ENCODE measurements at places on chromosomes 13 and 19.

DNA sequence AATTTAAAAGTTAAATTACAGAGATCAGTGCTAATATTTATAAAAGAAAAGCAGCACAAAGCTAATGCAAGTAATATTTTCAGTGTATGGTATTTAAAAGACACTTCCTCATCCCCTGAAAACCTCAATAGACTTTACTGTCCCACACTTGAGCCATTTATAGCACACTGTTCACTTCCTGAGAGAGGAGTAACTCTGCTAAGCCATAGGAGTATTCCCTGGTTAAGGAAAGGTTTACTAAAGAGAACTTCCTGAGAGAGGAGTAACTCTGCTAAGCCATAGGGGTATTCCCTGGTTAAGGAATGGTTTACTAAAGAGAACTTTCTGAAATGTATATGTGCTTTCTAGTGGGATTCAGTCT lies 159.4 kb downstream of the NHLRC3 start:
- no peaks in the 10 kb centered on the region for H3K4me1 ChIP-seq
- no peak overlapping the region for H3K27ac ChIP-seq
- no peaks in the 10 kb centered on the region for H3K27me3 ChIP-seq
- no peak overlapping the region for H3K4me3 ChIP-seq
- DNase-seq, result no peak
- H3K36me3 ChIP-seq, result no peaks in the 10 kb centered on the region

- H3K4me1 ChIP-seq, result no peaks in the 10 kb centered on the region
- H3K36me3 ChIP-seq, result no peaks in the 10 kb centered on the region
- no peak for DNase-seq
- no peaks in the 10 kb centered on the region for H3K27me3 ChIP-seq
Measured at GRCh38 chr13:32910530-32910929, 105.7 kb upstream of the KL start.

- H3K27ac ChIP-seq, result no peak overlapping the region
- no peak for DNase-seq
- no peaks in the 10 kb centered on the region for H3K36me3 ChIP-seq
- peaks cover 8% of the 10 kb centered on the region for H3K27me3 ChIP-seq
Measured at GRCh38 chr13:25181597-25181996, 9.5 kb upstream of the AMER2 start.

- H3K27me3 ChIP-seq, result no peaks in the 10 kb centered on the region
- H3K27ac ChIP-seq, result no peak overlapping the region
- DNase-seq, result no peak
- H3K36me3 ChIP-seq, result peaks cover 26% of the 10 kb centered on the region
Measured at GRCh38 chr19:40335855-40336600, 12.2 kb downstream of the C19orf47 start.

DNA sequence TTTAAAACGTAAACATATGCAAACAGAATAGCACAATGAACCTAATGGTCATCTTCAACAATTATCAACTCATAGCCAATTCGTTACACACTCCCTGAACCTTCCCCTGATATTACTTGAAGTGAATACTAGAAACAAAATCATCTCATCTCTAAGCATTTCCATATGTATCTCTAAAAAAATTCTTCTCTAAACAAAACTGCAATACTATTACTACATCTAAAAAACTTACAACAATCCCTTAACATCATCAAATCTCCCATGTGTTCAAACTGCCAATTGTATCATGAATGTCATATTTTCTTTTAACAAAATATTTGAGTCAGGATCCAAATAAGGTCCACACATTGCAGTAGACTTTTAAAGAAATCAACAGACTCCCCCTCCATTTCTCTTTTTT lies 61.4 kb downstream of the FRY start:
- no peak for DNase-seq
- no peaks in the 10 kb centered on the region for H3K4me1 ChIP-seq
- no peaks in the 10 kb centered on the region for H3K36me3 ChIP-seq

DNA sequence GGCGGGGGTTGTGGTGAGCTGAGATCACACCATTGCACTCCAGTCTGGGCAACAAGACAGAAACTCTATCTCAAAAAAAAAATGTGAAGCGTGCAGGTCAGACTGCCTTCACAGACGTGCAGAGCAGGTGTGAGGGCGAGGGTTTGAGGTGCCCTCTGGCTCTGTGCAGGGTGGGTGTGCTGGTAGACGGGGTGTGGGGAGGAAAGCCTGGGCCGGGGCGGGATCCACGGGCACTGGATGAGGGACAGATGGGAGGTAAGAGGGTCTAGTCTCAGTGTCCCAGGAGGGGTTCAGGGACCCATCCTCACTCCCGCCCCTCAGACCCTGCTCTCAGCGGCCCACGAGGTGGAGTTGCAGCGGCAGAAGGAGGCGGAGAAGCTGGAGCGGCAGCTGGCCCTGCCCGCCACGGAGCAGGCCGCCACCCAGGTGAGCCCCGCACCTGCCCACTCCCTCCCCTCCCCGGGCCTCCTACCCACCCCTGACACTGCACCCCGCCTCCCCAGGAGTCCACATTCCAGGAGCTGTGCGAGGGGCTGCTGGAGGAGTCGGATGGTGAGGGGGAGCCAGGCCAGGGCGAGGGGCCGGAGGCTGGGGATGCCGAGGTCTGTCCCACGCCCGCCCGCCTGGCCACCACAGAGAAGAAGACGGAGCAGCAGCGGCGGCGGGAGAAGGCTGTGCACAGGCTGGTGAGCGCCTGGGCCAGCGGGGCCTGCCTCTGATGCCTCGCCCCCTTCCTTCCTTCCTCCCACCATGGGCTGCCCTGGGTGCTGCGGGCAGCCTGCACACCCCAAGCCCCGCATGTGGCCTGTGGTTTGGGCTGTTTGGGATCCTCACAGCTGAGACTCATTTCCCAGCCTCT lies 9.1 kb downstream of the NOP53 start:
- H3K27ac ChIP-seq, result no peak overlapping the region
- peaks cover 90% of the 10 kb centered on the region for H3K36me3 ChIP-seq
- no peaks in the 10 kb centered on the region for H3K4me1 ChIP-seq
- no peaks in the 10 kb centered on the region for H3K27me3 ChIP-seq
- no peak overlapping the region for H3K4me3 ChIP-seq

DNA sequence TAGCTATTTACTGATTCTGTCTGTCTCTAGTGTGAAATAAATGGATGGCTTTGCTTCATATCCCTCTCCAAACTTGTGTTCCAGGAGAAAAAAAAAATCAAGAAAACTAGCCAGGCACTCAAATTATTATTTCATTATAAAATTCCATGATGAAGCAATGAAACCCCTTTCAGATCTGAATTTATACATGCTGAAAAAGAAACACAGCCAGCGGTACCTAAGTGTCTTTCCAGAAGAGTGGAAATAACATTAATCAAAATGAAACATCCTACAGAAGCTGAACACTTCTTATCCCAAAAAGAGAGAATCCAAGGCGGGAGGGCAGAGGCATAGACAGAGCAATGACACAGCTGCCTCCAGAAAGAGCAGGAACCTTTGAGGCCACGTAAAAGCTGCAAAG lies 15.9 kb downstream of the ENOX1 start:
- no peak overlapping the region for H3K27ac ChIP-seq
- H3K4me1 ChIP-seq, result no peaks in the 10 kb centered on the region
- H3K4me3 ChIP-seq, result no peak overlapping the region
- no peaks in the 10 kb centered on the region for H3K27me3 ChIP-seq
- H3K36me3 ChIP-seq, result no peaks in the 10 kb centered on the region

DNA sequence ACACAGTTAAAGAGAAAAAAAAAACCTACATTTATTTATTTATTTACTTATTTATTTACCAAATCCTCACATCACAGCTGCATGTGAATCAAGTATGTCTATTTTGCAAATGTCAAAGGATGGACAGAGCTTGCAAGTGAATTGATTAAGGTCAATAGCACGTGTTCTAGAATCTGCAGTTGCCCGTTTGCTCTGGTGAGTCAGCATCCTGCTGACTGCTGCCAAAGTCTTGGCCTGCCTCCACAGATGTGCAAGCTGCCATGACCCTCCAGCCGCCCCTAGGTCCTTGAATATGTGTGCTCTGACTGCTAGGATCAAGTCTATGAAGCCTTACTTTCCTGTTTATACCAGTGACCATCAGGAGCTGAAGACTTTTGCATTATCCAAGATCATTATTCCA lies 320.6 kb downstream of the GPC5 start:
- H3K27ac ChIP-seq, result no peak overlapping the region
- H3K4me3 ChIP-seq, result no peak overlapping the region
- DNase-seq, result no peak
- H3K36me3 ChIP-seq, result no peaks in the 10 kb centered on the region
- no peaks in the 10 kb centered on the region for H3K27me3 ChIP-seq

GRCh38 chr19:1917146-1917545 lies 11.9 kb downstream of the ADAT3 start:
- no peaks in the 10 kb centered on the region for H3K4me1 ChIP-seq
- H3K27me3 ChIP-seq, result no peaks in the 10 kb centered on the region
- DNase-seq, result no peak
- H3K4me3 ChIP-seq, result no peak overlapping the region

GRCh38 chr19:45275370-45275971 lies 24.4 kb downstream of the MARK4 start:
- H3K27me3 ChIP-seq, result no peaks in the 10 kb centered on the region
- peaks cover 11% of the 10 kb centered on the region for H3K36me3 ChIP-seq
- no peak overlapping the region for H3K4me3 ChIP-seq

DNA sequence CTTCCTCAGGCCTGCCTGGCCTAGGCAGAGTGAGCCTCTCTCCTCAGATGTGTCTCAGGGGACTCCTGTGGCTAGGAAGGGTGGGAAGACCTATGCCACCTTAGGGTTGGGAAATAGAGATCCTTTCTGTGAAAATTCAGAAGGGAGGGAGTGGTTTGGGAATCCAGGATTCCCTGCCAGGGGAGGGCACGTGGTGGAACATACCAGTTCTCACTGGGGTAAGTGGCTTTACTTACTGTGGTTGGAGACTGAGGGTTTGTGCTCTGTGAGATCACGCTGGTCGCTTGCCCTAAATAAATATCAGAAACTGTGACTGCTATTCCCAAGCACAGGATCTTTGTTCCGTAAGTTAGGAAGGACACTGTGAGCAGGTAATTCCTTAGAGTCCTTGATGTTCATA lies 16.9 kb downstream of the CEACAM1 start:
- H3K36me3 ChIP-seq, result no peaks in the 10 kb centered on the region

GRCh38 chr19:35739275-35740107 lies 2.8 kb downstream of the IGFLR1 start:
- no peaks in the 10 kb centered on the region for H3K27me3 ChIP-seq
- H3K27ac ChIP-seq, result no peak overlapping the region
- peaks cover 33% of the 10 kb centered on the region for H3K4me1 ChIP-seq
- peaks cover 29% of the 10 kb centered on the region for H3K36me3 ChIP-seq
- H3K4me3 ChIP-seq, result peak overlapping the region; percentile 81

- peaks cover 8% of the 10 kb centered on the region for H3K36me3 ChIP-seq
- H3K27me3 ChIP-seq, result no peaks in the 10 kb centered on the region
- peak overlapping the region; percentile 63 for H3K27ac ChIP-seq
Measured at GRCh38 chr19:38869836-38870607, 8.1 kb downstream of the RINL start.

DNA sequence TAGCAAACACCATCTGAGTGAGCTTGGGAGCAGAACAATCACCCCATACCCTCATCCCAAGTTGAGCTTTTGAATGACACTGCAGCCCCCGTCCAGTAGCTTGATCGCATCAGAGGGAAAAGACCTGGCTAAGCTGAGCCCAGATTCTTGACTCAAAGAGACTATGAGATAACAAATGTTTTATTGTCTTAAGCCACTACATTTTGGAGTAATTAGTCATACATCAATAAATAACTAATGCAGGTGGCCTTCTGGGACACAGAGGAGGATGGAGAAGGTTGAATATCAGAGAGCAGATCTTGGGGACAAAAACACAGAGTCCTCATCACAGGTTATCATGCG lies 24.6 kb upstream of the IGSF23 start:
- no peak overlapping the region for H3K27ac ChIP-seq
- H3K4me3 ChIP-seq, result no peak overlapping the region
- H3K4me1 ChIP-seq, result no peaks in the 10 kb centered on the region
- H3K36me3 ChIP-seq, result no peaks in the 10 kb centered on the region

GRCh38 chr19:23436944-23437343 lies 41.7 kb upstream of the ZNF91 start:
- H3K4me3 ChIP-seq, result no peak overlapping the region
- DNase-seq, result no peak
- H3K36me3 ChIP-seq, result no peaks in the 10 kb centered on the region
- no peaks in the 10 kb centered on the region for H3K4me1 ChIP-seq

- no peaks in the 10 kb centered on the region for H3K36me3 ChIP-seq
- no peaks in the 10 kb centered on the region for H3K27me3 ChIP-seq
- DNase-seq, result no peak
- H3K4me1 ChIP-seq, result no peaks in the 10 kb centered on the region
Measured at GRCh38 chr13:52780611-52781010, 41.0 kb upstream of the CNMD start.

DNA sequence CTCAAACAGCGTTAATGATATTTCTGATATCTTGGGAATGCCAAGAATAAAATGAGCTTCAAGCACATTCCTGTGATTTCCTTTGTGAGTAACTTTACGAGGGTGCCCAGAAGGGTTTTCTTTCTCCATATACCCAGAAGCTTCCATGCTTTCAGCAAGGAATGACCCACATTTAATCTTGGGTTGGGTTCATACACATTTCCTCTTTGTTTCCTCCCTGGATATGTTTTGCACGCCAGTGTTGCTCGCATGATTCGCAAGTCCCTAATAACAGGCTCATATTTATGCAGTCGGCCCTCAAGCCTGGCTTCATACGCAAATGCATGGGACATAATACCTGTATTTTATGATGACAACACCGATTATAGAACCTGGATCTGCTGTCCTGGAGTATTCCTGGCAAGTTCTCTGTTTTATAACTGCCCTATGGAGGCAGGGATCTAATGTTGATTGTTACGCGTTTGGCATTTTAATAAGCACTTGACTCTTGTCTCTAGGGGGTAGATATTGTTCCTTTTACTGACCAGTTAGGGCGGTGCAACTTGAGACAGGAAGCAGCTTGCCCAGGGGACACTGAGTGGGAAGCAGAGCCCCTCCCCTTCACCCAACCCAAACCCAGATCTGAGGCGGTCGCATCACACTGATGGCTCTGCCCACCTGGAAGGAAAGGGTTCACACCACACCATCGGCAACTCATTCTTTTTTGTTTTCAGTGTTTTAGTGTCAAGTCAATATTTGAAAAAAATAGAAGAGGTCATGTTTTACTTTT lies 220.4 kb upstream of the SOX1 start:
- peaks cover 8% of the 10 kb centered on the region for H3K27me3 ChIP-seq
- H3K36me3 ChIP-seq, result no peaks in the 10 kb centered on the region
- H3K27ac ChIP-seq, result no peak overlapping the region
- no peak overlapping the region for H3K4me3 ChIP-seq

DNA sequence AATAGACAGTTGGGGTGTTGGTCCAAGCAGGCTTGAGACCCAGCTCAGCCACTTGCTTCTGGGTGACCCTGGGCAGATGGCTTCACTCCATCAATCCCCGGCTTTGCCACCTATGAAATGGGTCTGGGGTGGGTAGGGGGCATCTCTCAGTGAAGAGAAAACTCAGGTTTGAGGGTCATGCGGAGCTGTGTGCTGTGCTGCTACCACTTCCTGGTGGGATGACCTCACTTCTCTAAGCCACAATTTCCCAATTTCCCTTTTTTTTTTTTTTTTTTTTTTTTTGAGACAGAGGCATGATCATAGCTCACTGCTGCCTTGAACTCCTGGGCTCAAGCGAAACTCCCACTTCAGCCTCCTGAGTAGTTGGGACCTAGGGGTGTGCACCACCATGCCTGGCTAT lies 4.6 kb upstream of the PLAUR start:
- H3K27ac ChIP-seq, result no peak overlapping the region
- DNase-seq, result no peak
- no peaks in the 10 kb centered on the region for H3K4me1 ChIP-seq
- H3K36me3 ChIP-seq, result no peaks in the 10 kb centered on the region
- H3K4me3 ChIP-seq, result no peak overlapping the region

All from effector memory CD4-positive, alpha-beta T cell (primary cell).